ENCODE measurements at places on chromosomes 5 and 9. TPM values are rescaled to one million over a fixed set of nuclear protein-coding genes. Genes with fewer than 3 reads are reported as not detected.

Gene GRIN3A
- total RNA-seq: not detected

Gene IL7R
- 14.0 TPM for total RNA-seq

Gene DIPK1B
- 1.5 TPM for total RNA-seq

Gene SCGB3A2
- not detected for total RNA-seq

Gene SHB
- 13.4 TPM for total RNA-seq

Gene KCNV2
- total RNA-seq: not detected

Gene ZNF474
- total RNA-seq: under 0.01 TPM

Gene PAEP
- not detected for total RNA-seq

Gene LHX3
- not detected for total RNA-seq

Gene PCDHAC2
- not detected for total RNA-seq

Measured in bronchus fibroblast of lung (primary cell).